NCI-H510A (cell line): ENCODE measurements at places on chromosomes 13 and 19.

DNA sequence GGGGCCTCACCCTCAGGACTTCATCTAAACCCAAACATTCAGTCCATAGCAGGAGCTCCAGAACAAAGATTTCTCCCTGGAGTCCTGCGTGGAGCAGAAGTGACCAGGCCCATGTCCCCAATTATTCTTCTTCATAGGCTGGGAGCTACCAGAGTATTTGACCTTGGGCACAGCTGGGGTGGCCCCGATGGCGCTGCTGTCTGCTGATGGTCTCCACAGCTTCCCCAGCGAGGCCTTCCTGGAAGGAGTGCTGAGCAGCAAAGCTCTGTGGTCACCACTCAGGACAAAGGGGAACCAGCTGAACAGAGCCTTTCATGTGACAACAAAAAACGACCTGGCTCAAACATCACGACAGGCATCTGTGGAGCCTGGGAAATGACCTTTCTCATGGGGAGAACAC, 62.7 kb upstream of the ARGLU1 start:
- DNase-seq, result no peak

DNA sequence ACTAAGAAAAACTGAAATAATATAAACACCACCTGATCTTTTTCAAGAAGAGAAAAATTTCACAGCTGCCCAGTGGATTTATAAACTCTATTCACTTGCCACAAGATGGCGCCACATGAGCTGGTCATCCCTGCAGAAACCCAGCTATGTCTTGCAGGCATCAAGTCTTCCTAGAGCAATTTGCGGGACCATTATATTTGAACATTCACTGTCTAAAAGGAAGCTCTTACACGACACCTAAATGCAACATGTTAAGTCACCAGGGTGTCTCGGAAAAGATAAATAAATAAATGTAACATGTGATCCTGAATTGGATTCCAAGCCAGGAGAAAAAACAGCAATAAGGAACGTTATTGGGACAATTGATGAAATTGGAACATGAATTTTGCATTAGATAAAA, 20.3 kb upstream of the AKT2 start:
- DNase-seq, result peak; percentile 40

- no peak for DNase-seq
Observed at GRCh38 chr13:31038834-31039552, 106.5 kb downstream of the TEX26 start.

DNA sequence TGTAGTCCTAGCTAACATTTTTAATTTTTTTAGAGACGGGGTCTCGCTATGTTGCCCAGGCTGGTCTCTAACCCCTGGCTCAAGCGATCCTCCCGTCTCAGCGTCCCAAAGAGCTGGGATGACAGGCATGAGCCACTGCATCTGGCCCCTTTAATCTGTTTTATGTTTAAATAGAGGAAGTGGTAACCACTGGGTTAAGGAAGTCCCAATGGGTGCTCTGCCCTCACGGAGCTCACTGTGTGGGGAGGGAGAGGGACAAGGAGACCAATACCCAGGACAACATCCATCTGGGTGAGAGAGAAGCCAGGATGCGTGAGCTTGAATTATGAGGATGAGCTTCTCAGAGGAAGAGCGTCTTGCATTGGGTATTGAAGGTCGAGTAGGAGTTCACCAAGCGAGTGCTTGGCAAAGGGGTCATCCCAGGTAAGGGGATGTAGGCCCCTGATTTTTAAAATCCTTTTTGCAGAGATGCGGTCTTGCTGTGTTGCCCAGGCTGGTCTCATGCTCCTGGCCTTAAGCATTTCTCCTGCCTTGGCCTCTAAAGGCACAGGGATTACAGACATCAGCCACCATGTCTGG, 13.8 kb downstream of the YJU2 start:
- DNase-seq, result no peak
